ENCODE measurements at places on chromosomes 11 and 22.

GRCh38 chr11:125211191-125211947 is 46.8 kb downstream of the PKNOX2 start:
- no peak for DNase-seq
- H3K36me3 ChIP-seq = no peaks in the 10 kb centered on the region

DNA sequence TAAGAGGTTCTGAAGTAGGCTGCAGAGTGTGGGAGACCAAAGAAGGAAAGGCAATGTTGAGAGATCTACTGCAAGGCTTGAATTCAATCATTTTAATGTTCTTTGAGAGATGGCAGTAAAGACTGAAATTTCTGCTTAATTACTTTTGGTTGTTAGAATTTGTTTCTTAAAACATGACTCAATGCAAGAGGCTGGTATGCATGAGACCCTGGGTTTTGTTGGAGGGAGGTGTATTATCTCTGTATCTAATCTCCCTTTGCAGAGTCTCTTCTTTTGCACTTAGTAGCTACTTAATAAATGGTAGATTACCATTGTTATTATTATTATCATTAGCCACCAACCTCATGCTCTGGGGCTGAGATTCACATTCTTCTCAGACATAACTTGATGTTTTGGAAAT is 87.4 kb upstream of the DRD2 start:
- H3K27me3 ChIP-seq = peaks cover 20% of the 10 kb centered on the region
- no peak overlapping the region for H3K4me3 ChIP-seq
- no peak overlapping the region for H3K27ac ChIP-seq
- H3K36me3 ChIP-seq = no peaks in the 10 kb centered on the region
- no peak for DNase-seq

DNA sequence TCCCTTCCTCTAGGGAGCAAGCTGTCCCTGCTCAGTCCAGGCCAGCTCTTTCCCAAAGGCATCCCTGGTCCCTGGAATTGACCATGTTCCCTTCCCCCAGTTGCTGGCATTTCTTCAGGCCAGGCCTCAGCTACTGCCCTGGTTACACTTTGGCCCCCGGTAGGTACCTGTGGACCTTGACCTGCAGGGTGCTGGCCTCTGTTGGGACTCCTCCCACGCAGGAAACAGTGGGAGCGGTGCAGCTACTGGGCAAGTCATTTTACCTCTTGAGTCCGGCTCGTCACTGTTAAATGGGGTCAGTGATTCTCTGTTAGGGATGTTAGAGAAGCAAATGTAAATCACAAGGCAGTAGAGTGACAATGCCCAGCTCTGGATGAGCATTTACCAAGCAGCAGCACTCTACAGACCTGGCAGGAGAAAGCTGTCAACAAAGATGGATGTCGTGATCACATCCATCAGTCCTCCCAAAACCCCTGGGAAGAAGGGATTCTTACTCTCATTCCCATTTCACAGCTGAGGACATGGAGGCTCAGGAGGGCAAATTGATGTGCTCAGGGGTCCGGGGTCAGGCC is 16.9 kb downstream of the MYO7A start:
- DNase-seq = no peak
- H3K4me1 ChIP-seq = peaks cover 6% of the 10 kb centered on the region
- H3K36me3 ChIP-seq = no peaks in the 10 kb centered on the region
- no peak overlapping the region for H3K27ac ChIP-seq
- no peak overlapping the region for H3K4me3 ChIP-seq
- H3K27me3 ChIP-seq = peaks cover 40% of the 10 kb centered on the region

DNA sequence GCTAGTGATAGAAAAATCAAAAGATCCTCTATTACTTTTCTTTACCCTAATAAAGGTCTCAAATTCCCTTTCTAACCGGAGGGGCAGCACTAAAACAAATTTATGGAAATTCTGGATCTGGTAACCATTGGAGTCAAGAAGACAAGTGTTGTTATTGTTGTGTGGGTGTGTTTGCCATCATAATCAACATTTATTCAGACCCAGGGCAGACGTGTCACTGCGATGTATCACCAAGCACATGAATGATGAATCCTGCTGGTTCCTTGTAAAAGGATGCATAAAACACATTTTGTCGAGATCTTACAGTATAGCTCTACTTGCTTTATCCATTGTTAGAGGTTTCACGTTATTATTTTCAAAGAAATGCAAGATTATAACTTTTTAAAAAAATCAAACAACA is 12.1 kb upstream of the FJX1 start:
- H3K4me1 ChIP-seq = peaks cover 14% of the 10 kb centered on the region
- no peak for DNase-seq
- H3K4me3 ChIP-seq = no peak overlapping the region
- H3K36me3 ChIP-seq = no peaks in the 10 kb centered on the region
- no peak overlapping the region for H3K27ac ChIP-seq

GRCh38 chr11:59259867-59260475 is 47.2 kb upstream of the MPEG1 start:
- no peaks in the 10 kb centered on the region for H3K36me3 ChIP-seq
- no peak for DNase-seq
- no peaks in the 10 kb centered on the region for H3K4me1 ChIP-seq
- H3K4me3 ChIP-seq = no peak overlapping the region
- no peak overlapping the region for H3K27ac ChIP-seq

DNA sequence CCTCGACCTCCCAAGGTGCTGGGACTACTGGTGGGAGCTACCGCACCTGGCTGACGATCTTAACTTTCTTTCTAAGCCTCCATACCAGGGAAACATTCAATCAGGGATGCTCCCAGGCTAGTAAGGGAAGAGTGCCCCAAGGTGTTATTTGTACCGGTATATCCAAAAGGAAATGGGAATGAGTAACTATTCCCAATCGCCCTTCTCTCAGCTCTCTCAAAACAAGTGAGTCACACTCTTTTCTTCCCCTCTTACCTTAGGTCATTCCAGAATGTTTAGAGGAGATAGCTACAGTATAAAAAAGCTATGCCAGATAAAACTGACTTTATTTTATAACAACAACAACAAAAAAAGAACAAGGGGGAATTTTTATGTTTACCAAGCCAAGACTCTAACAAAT is 13.7 kb downstream of the DCDC1 start:
- no peaks in the 10 kb centered on the region for H3K4me1 ChIP-seq
- no peak overlapping the region for H3K27ac ChIP-seq
- DNase-seq = no peak
- H3K4me3 ChIP-seq = no peak overlapping the region

DNA sequence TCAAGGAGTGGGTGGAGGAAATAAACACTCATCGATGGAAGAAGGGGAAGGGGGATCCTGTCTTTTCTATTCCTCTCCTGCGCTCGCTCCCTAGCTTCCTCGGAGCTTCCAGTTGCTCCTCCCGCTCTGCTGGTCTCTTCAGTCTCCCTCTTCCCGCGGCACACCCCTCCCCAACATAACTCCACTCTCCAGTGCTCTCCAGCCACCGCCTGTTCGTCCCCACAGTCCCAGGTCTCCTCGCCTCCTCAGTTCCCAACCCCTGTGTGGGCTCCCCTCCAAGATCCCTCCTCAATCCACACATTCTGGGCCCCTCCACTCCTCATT is 438 bp downstream of the ZW10 start:
- peak overlapping the region; percentile 90 for H3K27ac ChIP-seq
- H3K4me1 ChIP-seq = peaks cover 15% of the 10 kb centered on the region
- peaks cover 29% of the 10 kb centered on the region for H3K36me3 ChIP-seq
- H3K27me3 ChIP-seq = no peaks in the 10 kb centered on the region
- DNase-seq = no peak

GRCh38 chr22:35617137-35617755 is at the start of gene MB:
TSS of gene MB (minus strand) at chr22:35617329. CDS start at chr22:35617257, 72 bp downstream.
- H3K27me3 ChIP-seq = no peaks in the 10 kb centered on the region
- H3K27ac ChIP-seq = no peak within 1 kb of the TSS
- no peak for DNase-seq
- no peak within 1 kb of the TSS for H3K4me3 ChIP-seq
- H3K4me1 ChIP-seq = no peaks in the 10 kb centered on the region

All from Calu3 (cell line).